ENCODE measurements at places on chromosomes 11 and 22.

DNA sequence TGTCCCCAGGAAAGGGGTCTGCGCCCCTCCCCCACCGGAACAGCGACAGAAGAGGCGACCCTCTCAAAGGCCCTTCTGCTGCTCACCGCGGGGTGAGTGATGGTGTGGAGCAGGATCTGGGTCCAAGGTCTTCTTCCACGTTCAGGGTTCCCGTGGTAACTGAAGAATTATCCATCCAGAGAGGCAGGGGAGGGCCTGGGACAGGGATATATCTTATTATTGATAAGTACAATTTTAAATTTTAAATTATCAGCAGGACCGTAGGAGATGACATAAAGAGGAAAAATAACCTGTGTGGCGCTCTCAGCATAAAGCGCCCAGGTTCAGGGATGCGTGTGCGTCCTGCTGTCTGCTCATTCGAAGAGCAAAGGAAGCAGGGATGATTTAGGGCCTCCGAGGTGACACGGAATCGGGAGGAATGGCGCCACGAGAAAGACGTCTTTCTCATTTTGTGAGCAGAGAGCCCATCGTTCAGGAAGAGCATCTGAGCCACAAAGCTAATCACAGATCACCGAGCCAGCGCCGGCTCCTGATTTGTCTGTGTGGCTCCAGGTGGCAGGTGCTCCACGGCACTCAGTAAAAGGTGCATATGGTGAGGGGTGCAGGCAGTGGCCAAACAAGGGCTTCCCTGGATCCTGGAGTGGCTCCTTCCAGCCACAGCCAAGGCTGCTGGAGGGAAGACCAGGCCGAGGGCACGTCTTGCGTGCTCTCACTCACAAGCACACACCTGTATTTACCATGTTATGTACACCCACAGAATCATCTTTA, 19.3 kb downstream of the KRTAP5-5 start:
- H3K36me3 ChIP-seq: no peaks in the 10 kb centered on the region
- H3K4me3 ChIP-seq: no peak overlapping the region
- H3K4me1 ChIP-seq: no peaks in the 10 kb centered on the region
- no peaks in the 10 kb centered on the region for H3K27me3 ChIP-seq
- no peak for DNase-seq

GRCh38 chr22:40525250-40525884, 111.2 kb downstream of the MRTFA start:
- H3K36me3 ChIP-seq: no peaks in the 10 kb centered on the region
- no peak overlapping the region for H3K4me3 ChIP-seq
- DNase-seq: no peak
- no peaks in the 10 kb centered on the region for H3K27me3 ChIP-seq
- no peak overlapping the region for H3K27ac ChIP-seq

GRCh38 chr11:116631201-116631600, 141.6 kb downstream of the BUD13 start:
- H3K4me1 ChIP-seq: no peaks in the 10 kb centered on the region
- no peak overlapping the region for H3K27ac ChIP-seq
- H3K36me3 ChIP-seq: no peaks in the 10 kb centered on the region
- H3K4me3 ChIP-seq: no peak overlapping the region
- DNase-seq: no peak
- no peaks in the 10 kb centered on the region for H3K27me3 ChIP-seq

GRCh38 chr11:9506489-9507276, 45.9 kb downstream of the ZNF143 start:
- peak; percentile 37 for DNase-seq
- H3K27ac ChIP-seq: no peak overlapping the region
- H3K27me3 ChIP-seq: no peaks in the 10 kb centered on the region
- peaks cover 3% of the 10 kb centered on the region for H3K4me1 ChIP-seq
- H3K4me3 ChIP-seq: no peak overlapping the region
- no peaks in the 10 kb centered on the region for H3K36me3 ChIP-seq
